Cardiac septum (tissue), 1 donor: ENCODE measurements at places on chromosomes 4 and X. TPM values are rescaled to one million over a fixed set of nuclear protein-coding genes. Genes with fewer than 3 reads are reported as not detected.
A peak's percentile ranks its signal among the peaks of the same experiment; 100 is the strongest.

DNA sequence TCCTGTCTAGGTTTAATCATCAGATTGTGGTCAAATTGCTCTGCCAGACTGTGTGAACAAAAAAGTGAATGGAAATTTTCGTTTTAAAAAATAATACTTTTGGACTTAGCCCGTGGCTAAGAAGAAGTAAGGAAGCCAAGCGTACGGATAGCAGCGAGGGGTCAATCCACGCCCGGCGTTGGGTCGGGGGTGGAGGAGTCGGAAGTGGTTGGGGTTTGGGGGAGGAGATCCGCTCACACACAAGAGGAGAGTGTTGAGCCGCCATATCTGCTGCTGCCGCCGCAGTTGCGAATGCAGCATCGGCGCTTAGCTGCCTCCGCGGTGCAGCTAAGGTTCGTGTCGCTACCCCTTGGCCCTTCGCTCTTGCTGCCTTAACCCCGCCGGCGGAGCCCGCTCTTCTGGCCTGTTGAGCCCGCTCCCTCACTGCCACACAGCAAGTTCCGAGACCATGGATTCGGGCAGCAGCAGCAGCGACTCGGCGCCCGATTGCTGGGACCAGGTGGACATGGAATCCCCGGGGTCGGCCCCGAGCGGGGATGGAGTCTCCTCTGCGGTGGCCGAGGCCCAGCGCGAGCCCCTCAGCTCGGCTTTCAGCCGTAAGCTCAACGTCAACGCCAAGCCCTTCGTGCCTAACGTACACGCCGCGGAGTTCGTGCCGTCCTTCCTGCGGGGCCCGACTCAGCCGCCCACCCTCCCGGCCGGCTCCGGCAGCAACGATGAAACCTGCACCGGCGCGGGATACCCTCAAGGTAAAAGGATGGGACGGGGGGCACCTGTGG, at the start of gene GSPT2:
GSPT2 (plus strand) TSS at position 264 of the 779 bp plus-strand sequence; CDS start at position 449, 185 bp downstream.
- peak; percentile 82 for DNase-seq

DNA sequence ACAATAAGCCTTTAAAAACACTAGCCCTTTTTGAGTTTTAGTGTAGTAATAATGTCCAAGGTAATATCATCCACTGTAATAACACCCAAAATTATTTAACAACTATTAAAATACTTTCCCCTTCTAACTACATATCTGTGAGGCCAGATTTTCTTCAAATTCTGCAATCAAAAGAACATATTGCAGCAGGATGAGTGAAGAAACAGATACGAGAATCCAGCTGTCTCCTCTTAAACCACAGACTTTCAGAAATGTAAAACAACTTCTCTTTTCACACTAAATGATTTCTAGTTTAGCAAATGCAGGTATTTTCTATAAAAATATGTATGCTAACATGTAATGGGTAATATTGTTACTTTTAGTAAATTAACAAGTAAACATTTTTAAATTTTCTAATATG, 148.9 kb downstream of the PRDM5 start:
- DNase-seq: no peak

- no peak for DNase-seq
These were observed 442.5 kb upstream of the LCORL start for GRCh38 chr4:18463987-18464559.

DNA sequence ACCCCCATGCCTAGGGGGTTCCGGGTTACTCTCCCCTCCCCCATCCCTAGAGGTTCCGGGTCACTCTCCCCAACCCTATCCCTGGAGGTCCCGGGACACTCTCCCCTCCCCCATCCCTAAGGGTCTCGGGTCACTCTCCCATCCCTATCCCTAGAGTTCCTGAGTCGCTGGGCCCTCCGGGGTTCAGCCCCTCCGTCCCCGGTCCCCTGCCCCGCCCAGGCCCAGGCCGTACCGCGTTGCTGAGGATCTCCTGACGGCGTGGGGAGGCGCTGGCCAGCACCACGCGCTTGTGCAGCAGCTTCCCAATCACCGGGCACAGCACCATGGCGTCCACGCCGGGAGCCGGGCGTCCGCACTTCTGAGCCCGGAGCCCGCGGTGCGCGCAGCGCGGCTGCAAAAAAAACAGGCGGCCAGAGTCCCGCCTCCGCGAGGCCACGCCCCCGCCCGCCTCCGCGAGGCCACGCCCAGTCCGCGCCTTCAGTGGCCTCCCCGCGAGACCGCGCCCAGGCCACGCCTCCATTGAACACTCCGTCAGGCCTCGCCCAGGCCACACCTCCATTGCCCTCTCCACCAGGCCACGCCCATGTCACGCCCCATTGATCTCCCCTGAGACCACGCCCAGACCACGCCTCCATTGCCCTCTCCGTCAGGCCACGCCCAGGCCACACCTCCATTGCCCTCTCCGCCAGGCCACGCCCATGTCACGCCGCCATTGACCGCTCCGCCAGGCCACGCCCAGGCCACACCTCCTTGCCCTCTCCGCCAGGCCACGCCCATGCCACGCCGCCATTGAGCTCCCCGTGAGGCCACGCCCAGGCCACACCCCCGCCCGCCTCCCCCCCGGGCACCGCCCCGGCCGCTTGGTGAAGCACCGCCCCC, at the start of gene ASMTL:
ASMTL (minus strand) TSS at position 394 of the 879 bp plus-strand sequence; CDS start at position 325, 69 bp downstream.
- DNase-seq: peak; percentile 100

GRCh38 chr4:12399781-12400180, 971.1 kb upstream of the HS3ST1 start:
- DNase-seq: no peak

GRCh38 chrX:12934850-12935249, 28.4 kb downstream of the TLR8 start:
- no peak for DNase-seq

GRCh38 chrX:2423282-2423681, 77.5 kb downstream of the DHRSX start:
- DNase-seq: no peak

GRCh38 chrX:108993909-108994308, 257.5 kb upstream of the IRS4 start:
- DNase-seq: no peak

DNA sequence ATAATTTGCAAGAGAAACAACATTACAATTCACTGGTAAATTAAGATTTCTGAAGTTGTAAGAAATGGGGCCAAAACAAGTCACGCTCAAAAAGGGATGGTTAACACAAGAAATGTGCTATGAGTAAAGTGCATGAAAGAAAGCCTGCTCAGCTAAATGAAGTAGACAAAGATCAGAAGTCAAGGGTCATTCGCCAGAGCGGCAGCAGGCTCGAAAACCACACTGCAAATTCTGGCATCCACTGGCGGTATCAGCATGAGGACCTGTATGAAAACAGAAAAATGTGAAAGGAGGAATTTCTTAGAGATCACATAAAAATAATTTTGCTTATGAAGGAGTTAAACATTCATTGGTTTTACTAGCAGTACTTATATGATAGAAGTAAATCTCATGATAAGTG, 49.6 kb downstream of the FBXL5 start:
- no peak for DNase-seq

Gene FHDC1
- total RNA-seq: 0.22 TPM

Gene TMEM154
- total RNA-seq: 1.6 TPM
